ENCODE measurements at places on chromosomes 6 and 20. TPM values are rescaled to one million over a fixed set of nuclear protein-coding genes. Genes with fewer than 3 reads are reported as not detected.

BPIFB1 gene
- total RNA-seq, result not detected

DNA sequence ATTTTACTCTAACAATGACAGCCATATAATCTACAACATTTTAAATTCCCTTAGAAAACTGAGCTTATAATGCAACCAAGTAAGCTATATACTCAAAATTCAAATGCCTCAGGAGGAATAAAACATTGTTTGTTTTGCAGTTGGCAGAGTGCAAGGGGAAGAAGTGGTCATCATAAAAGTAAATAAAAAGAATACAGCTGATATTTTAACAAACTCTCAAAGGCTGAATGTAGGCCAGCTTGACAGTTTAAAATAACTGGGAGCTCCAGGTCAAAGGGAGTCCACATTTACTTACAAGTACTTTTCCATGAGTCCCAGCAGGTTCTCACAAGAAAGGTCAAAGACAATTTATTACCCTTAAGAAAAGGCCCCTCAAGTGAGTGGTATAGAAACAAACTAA lies 589.8 kb downstream of the BCKDHB start:
- no peak for DNase-seq

DNA sequence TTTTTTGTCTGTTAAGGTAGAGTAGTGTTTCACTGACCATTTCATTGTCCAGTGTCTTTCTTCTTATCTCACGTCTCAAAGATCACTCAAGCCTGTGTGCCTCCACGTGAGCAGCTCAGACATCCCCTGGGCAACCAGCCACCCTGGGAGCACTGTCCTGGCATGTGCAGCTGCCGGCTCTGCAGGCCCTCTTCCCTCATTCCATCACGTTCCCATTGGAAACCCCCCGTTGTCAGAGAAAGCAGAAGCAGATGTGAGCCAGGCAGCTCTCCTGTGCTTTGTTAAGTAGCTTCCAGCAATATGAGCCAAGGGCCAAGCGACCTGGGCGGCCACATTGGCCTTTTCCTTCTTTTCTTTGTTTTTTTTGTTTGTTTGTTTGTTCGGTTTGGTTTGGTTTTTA lies 233.2 kb upstream of the SYNDIG1 start:
- no peak for DNase-seq

KIF13A gene
- 23.0 TPM for total RNA-seq

SFTA2 gene
- not detected for total RNA-seq

DNA sequence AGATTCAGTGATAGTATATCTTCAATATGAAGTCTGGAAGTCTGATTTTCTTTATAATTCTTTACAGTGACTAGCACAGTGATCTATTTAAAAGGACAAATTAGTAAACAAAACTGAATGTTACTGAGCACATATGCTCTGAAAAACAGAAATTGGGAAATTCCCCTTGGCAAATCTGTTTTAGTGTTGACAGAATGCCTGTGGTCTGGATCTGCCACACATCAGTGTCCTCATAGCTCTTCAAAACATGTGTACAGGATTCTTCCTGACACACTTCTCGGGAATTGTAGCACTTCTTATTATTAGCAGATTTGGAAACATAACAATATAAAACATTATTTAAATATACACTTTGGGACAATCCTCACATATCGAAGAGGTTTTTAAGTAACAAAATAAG lies 354.3 kb downstream of the COL12A1 start:
- no peak for DNase-seq

DNA sequence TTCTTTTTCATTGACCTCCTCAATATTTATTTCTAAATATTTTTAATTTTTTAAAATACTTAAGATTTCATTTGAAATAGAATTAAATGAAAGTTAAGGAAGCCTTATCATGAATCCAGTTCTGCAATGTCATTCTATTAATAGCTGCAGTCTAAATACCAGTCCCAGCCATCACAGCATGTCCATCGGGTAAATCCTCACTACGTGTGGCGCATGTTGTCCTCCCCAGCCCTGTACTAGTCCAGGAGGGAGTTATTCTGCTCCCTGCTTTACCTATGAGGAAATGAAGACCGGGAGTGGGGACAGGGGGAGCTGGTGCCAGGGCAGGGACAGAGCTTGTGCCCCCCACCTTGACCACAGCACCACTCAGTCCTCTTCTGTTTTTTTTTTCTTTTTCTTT lies 125.1 kb upstream of the QKI start:
- DNase-seq, result no peak

DNA sequence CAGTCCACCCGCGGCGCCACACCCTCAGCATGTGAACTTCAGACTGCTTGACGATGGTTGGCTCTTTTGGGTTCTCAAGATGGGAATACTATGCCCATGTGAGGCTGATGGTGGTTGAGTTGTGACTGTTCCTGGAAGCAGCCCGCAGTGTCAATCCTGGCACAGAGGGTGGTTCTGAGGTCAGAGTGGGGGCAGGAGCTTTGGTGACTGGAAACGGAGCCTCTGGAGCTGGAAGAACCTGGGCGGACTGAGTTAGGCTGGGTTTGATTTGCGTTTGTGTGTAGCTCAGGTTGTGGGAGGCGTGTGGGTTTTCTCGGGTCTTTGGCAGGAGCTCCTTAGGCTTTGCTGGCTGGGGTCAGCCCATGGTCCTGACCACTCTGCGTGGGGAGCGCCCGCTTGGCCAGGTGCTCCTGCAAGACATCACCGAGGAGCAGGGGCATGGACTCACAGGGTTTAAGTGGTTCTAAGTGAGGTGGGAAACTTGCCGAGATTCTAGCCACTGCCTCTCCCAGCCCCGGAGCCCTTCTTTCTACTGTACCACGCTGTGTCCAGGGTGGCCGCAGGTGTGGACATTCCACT lies 37.3 kb upstream of the SLC22A1 start:
- DNase-seq, result no peak

GRCh38 chr6:110338820-110339470 lies 19.2 kb downstream of the METTL24 start:
- DNase-seq, result no peak

CITED2 gene
- total RNA-seq, result 19.5 TPM

DNA sequence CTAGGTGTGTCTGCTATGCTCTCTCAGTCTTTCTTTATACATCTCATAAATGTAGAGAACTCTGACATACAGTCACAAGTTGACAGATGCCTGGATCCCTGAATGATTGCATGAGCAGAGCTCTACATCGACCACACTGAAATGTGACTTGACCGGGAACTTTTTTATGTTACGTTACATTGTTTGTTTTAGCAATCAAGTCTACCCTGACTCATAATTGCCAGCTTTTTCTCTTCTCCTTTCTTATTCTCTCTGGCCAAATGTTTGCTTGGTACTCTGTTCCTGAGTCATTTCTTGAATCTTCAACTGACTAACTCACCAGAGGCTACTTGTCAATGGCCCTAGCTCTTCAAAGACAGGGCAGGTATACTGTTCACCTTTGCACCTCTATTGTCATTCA lies 213.6 kb upstream of the DTNBP1 start:
- DNase-seq, result peak; percentile 54

- peak; percentile 45 for DNase-seq
These were observed 258.3 kb upstream of the TCF21 start for GRCh38 chr6:133630651-133631050.

MAS1 gene
- not detected for total RNA-seq

DNA sequence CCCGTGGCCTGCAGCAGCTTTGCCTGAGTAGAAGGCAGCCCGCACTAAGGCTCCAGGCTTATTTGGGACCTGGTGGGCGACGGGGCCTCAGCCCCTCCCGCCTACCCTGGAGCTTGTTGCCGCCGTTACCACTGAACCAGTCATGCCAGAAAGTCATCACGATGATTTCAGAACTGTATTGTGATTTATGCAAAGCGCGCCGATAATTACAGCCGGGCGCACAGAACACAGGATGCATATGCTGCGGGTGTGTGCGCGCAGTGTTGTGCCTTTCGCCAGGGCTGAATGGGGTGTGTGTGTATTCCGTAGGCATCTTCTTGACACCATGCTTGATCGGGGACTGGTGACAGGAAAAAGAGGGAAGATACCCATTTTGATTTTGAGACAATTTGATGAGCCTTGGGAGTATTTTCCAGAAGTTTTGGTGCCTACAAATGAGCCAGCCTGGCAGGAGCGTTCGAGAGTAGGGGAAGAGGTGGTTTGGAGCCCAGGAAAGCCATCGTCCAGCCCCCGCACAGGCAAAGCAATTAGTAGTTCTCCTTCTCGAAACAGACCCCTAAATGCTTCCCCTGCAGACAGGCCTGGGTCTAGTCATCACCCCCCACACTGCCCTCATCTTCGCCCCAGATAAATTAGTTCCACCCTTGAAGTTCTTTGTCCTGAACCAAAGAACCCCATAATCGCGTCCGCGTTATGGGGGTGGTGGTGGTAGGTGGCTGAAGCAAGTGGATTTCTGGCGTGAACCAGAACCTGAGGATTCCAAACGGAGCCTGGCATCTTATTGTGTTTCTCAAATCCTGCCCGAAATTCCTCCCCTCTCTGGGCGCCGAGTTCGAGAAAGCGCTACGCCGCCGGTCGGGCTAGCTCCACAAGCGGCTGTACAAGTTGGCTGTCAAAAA lies 1.9 kb upstream of the NR2E1 start:
- no peak for DNase-seq

DNA sequence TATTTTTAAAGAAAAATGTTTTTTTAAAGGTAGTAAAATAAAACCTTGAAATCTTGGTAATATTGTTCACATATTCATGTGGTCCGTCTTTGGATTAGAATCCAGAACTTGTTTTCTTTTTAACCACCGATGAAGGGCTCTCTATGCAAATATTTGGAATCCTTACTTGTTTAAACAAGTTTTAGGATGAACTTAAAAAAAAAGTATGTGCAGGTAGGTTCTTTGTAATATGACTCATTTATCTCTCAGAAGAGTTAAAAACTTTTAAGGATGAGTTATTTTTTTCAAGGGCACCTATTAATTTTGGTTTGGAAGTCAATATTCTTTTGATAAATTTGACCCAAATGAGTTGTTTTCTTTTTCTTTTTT lies 8.9 kb downstream of the DSP start:
- DNase-seq, result no peak
